Heart left ventricle (tissue), 16 donors: ENCODE measurements at places on chromosomes 3 and 15. TPM values are rescaled to one million over a fixed set of nuclear protein-coding genes. Genes with fewer than 3 reads are reported as not detected.

The SLC22A13 gene
- 0.07 TPM for polyA plus RNA-seq

The SPATA16 gene
- polyA plus RNA-seq: not detected

The CCR2 gene
- 0.53 TPM for polyA plus RNA-seq

The ADAMTS7 gene
- polyA plus RNA-seq: 5.0 TPM

The CDHR4 gene
- not detected for polyA plus RNA-seq

The SETD2 gene
- 14.9 TPM for polyA plus RNA-seq

The ATP8B4 gene
- polyA plus RNA-seq: 1.2 TPM

The SLC24A1 gene
- polyA plus RNA-seq: 1.4 TPM

The TASOR gene
- polyA plus RNA-seq: 16.3 TPM

The SPPL2A gene
- polyA plus RNA-seq: 21.5 TPM

DNA sequence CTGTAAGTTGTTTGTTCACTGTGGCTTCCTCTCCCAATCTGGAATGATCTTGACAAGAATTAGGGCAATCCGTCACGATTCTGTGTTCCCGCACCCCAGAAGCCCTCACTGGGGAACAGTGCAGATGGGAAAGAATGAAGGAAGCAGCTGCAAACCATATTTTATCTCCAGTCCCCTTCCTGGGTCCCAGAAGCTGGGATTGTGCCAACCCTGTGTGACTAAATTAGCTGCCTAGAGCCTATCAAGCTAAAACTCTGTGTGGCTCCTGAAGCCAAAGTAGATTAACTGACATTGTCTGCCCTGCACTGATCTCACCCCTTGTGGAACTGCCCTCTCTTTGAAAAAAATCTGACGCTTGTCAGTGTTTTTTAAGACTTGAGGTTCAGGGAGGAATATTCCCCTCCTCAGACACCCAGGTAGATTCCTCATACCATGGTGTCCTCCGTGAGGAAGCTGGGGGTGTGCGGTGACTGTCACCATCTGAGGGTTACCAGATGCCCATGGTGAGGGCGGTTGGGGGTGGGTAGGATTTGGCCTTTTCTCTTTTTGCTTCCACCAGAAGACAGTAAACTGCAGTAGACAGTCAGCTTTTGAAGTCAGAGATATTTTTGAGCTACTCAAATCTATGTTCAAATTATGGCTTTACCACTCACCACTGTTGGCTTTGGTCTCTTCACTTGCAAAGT lies 358.3 kb upstream of the TPM1 start:
- no peaks in the 10 kb centered on the region for H3K36me3 ChIP-seq
- peaks cover 10% of the 10 kb centered on the region for H3K4me1 ChIP-seq

- H3K36me3 ChIP-seq: no peaks in the 10 kb centered on the region
- DNase-seq: no peak
- no peaks in the 10 kb centered on the region for H3K4me1 ChIP-seq
- no peak overlapping the region for H3K4me3 ChIP-seq
Measured at GRCh38 chr15:72315706-72316370, 4.1 kb downstream of the CELF6 start.

GRCh38 chr15:34496207-34496995 lies 58.8 kb upstream of the GOLGA8A start:
- H3K4me3 ChIP-seq: no peak overlapping the region
- H3K27me3 ChIP-seq: no peaks in the 10 kb centered on the region
- no peak overlapping the region for H3K27ac ChIP-seq
- DNase-seq: no peak
- H3K36me3 ChIP-seq: no peaks in the 10 kb centered on the region

DNA sequence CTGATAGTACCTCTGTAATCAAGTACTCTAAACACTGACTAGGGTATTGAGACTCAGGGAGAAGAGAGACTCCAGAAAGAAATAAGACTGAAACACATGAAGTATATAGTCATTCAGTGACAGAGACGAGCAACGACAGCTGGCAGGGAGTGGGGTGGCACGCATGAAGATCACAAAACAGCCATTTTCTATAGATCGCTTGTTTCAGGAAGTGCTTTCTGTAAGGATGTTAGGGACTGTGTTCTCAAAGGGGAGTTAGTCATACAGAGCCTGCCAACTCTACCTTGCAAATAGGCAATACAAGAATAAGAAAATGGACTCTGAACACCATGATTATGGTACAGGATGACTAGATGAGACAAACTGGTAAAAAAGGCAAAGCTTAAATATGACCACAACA lies 139.5 kb downstream of the TBL1XR1 start:
- no peaks in the 10 kb centered on the region for H3K36me3 ChIP-seq
- no peak for DNase-seq
- no peaks in the 10 kb centered on the region for H3K4me1 ChIP-seq
- no peak overlapping the region for H3K27ac ChIP-seq
- no peak overlapping the region for H3K4me3 ChIP-seq

- no peaks in the 10 kb centered on the region for H3K36me3 ChIP-seq
- peaks cover 6% of the 10 kb centered on the region for H3K27me3 ChIP-seq
Measured at GRCh38 chr3:160448845-160449635, 546 bp downstream of the TRIM59 start.

GRCh38 chr15:29969562-29970401 lies 113.0 kb upstream of the GOLGA8J start:
- no peak overlapping the region for H3K4me3 ChIP-seq
- H3K36me3 ChIP-seq: no peaks in the 10 kb centered on the region
- no peak for DNase-seq
- H3K27me3 ChIP-seq: peaks cover 34% of the 10 kb centered on the region

- no peaks in the 10 kb centered on the region for H3K36me3 ChIP-seq
- no peaks in the 10 kb centered on the region for H3K27me3 ChIP-seq
- no peak for DNase-seq
- H3K27ac ChIP-seq: peak overlapping the region; percentile 41
- peaks cover 14% of the 10 kb centered on the region for H3K4me1 ChIP-seq
Measured at GRCh38 chr3:43620831-43621655, 768 bp downstream of the ANO10 start.

GRCh38 chr3:153625506-153625905 lies 463.5 kb downstream of the RAP2B start:
- peaks cover 6% of the 10 kb centered on the region for H3K4me1 ChIP-seq
- no peak overlapping the region for H3K27ac ChIP-seq
- H3K36me3 ChIP-seq: no peaks in the 10 kb centered on the region
- no peaks in the 10 kb centered on the region for H3K27me3 ChIP-seq
- no peak overlapping the region for H3K4me3 ChIP-seq
- DNase-seq: no peak

GRCh38 chr3:30626443-30627180 lies 20.2 kb downstream of the TGFBR2 start:
- H3K4me1 ChIP-seq: peaks cover 76% of the 10 kb centered on the region
- H3K27me3 ChIP-seq: no peaks in the 10 kb centered on the region

GRCh38 chr15:66906668-66907614 lies 158.5 kb upstream of the SMAD3 start:
- H3K27ac ChIP-seq: no peak overlapping the region
- no peaks in the 10 kb centered on the region for H3K4me1 ChIP-seq
- DNase-seq: no peak
- H3K27me3 ChIP-seq: no peaks in the 10 kb centered on the region
- no peaks in the 10 kb centered on the region for H3K36me3 ChIP-seq

DNA sequence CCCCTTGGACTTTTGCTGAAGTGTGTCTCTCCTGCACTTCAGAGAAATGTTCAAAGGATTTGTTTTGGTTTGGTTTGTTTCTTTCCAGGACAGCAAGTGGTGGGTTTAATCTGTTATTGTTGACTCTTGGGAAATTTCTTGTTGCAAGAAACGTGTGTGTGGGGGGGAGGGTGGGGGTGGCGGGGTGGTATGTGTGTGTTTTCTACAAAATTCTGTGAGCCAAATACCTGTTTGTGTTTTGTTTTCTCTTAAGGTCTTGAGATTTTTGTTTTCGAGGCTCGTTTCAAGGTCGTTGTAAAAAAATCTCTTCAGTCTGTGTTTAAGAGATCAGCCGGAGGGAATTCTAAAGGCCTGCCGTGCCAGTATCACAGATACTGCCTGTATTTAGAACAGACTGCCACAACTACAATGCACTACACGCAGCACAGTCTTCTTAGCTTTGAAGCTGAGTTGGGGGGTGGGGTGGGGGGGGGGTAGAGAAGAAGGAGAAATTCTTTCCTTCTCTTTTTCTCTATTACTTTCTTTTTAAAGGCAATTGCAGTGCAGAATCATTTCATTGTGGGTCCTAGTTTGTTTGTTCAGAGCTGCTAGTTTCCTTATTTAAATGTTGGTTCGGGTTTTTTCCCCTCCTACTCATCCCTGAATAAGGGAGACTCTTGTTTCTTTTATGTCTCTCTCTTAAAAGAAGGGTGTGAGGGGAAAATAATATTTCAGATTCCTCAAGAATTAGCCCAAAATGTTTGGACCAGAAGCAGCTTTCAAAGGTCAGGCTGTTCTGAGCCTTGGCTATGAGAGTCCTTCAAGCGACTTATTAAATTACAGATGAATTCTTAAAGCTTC lies 1.4 kb upstream of the BCL6 start:
- peaks cover 34% of the 10 kb centered on the region for H3K4me1 ChIP-seq
- H3K36me3 ChIP-seq: no peaks in the 10 kb centered on the region
- peak overlapping the region; percentile 74 for H3K4me3 ChIP-seq
- H3K27me3 ChIP-seq: no peaks in the 10 kb centered on the region
- DNase-seq: no peak

DNA sequence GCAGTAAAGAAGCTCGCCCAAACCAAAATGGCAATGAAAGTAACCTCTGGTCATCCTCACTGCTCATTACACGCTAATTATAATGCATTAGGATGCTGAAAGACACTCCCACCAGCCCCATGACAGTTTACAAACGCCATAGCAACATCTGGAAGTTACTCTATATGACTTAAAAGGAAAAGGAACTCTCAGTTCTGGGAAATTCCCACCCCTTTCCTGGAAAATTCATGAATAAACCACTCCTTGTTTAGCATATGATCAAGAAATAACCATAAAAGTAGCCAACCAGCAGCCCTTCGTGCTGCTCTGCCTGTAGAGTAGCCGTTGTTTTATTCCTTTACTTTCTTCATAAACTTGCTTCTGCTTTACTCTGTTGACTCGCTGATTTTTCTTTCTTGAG lies 164.6 kb downstream of the SMAD6 start:
- no peaks in the 10 kb centered on the region for H3K27me3 ChIP-seq
- DNase-seq: no peak
- peaks cover 24% of the 10 kb centered on the region for H3K4me1 ChIP-seq
- H3K4me3 ChIP-seq: no peak overlapping the region
- H3K27ac ChIP-seq: no peak overlapping the region

DNA sequence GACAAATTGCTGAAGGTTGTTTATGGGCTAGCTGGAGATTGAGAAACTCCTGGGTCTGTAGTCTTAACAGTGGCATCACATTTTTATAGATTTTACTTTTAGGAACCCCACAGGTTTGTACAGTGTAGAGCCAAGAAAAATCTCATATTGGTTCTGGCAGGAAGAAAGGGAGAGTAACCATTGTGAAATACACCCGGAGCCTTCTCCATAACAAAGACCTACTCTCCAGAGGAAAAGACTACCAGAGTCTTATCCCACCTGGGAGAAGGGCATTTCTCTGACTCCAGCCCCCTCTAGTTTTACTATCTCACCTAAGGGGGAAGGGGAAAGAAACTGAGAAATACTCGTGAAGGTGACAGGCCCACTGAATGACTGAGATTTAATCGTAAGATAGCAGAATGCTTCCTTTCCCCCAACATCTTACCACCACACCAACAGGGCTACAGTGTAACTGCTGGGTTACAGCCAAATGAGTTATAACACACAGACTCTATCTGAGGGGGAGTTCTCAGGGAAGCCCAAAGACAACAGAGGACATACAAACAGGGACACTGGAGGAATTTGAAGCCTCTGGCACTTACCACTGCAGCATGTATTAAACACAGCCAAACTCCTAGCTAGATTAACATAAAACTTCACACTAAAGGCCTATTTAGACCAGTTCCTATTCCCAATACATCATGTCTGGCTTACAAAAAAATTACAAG lies 56.1 kb downstream of the SYN2 start:
- no peaks in the 10 kb centered on the region for H3K36me3 ChIP-seq
- DNase-seq: no peak
- peaks cover 16% of the 10 kb centered on the region for H3K27me3 ChIP-seq
- no peak overlapping the region for H3K4me3 ChIP-seq
- no peaks in the 10 kb centered on the region for H3K4me1 ChIP-seq

- no peak for DNase-seq
- peaks cover 3% of the 10 kb centered on the region for H3K27me3 ChIP-seq
- H3K4me1 ChIP-seq: no peaks in the 10 kb centered on the region
- no peak overlapping the region for H3K4me3 ChIP-seq
- no peak overlapping the region for H3K27ac ChIP-seq
- H3K36me3 ChIP-seq: no peaks in the 10 kb centered on the region
Measured at GRCh38 chr15:80660119-80660518, 35.0 kb upstream of the ABHD17C start.

- peaks cover 3% of the 10 kb centered on the region for H3K4me1 ChIP-seq
- H3K36me3 ChIP-seq: no peaks in the 10 kb centered on the region
- no peaks in the 10 kb centered on the region for H3K27me3 ChIP-seq
- peak; percentile 67 for DNase-seq
- no peak overlapping the region for H3K4me3 ChIP-seq
Measured at GRCh38 chr15:48617619-48618018, 27.9 kb downstream of the FBN1 start.

DNA sequence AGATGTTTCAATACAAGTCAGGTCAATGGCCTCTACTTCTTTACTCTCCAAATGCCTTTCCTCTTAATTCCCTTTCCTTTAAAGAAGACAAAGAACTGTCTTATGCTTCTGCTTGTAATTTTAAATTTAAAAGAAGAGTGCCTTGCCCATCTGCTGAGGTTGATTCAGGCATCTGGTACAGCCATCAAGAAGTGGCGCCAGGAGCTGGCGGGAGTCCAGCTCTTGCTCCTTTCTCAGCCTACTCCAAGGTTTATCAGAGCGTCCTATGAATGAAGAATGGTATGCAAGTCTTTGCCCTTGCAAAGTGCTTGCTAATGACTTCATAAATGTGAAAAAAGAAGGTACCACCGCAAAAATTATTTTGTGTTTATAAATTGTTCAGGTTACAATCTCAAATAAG lies 294.6 kb upstream of the TGFBR2 start:
- no peak overlapping the region for H3K4me3 ChIP-seq
- no peak overlapping the region for H3K27ac ChIP-seq
- no peaks in the 10 kb centered on the region for H3K27me3 ChIP-seq

GRCh38 chr15:67828969-67829646 lies 3.8 kb downstream of the SKOR1 start:
- no peaks in the 10 kb centered on the region for H3K36me3 ChIP-seq
- peaks cover 64% of the 10 kb centered on the region for H3K4me1 ChIP-seq
- no peak overlapping the region for H3K4me3 ChIP-seq

GRCh38 chr3:19885468-19885867 lies 48.5 kb downstream of the EFHB start:
- H3K4me1 ChIP-seq: peaks cover 10% of the 10 kb centered on the region
- H3K27ac ChIP-seq: no peak overlapping the region
- no peaks in the 10 kb centered on the region for H3K27me3 ChIP-seq
- no peak overlapping the region for H3K4me3 ChIP-seq

- no peak overlapping the region for H3K27ac ChIP-seq
- DNase-seq: no peak
- no peak overlapping the region for H3K4me3 ChIP-seq
- peaks cover 10% of the 10 kb centered on the region for H3K4me1 ChIP-seq
Measured at GRCh38 chr3:13537909-13538296, 11.0 kb upstream of the FBLN2 start.
